ENCODE measurements at places on chromosomes 13 and 19.

GRCh38 chr19:34269968-34270621, 15.7 kb downstream of the GARRE1 start:
- no peak for DNase-seq

GRCh38 chr19:39949026-39949747, 14.8 kb upstream of the FCGBP start:
- DNase-seq: no peak

GRCh38 chr13:39451301-39451700, 151.7 kb downstream of the LHFPL6 start:
- DNase-seq: peak; percentile 71

DNA sequence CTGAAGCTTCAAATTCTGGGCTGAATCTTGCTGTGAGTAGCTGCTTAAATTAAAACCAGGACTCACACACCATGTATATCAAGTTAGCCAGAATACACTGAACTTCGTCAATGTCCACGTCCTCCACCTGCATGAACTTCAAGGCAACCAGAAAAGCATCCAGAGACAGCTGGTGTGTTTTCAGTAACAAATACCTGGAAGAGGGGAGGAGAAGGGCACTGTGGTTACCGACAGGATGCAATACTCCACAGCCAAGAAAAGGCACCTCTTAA, 20.4 kb downstream of the PROZ start:
- no peak for DNase-seq

- no peak for DNase-seq
These were observed 122.9 kb downstream of the MYO16 start for GRCh38 chr13:108752276-108752675.

GRCh38 chr19:47432091-47432490, 12.8 kb upstream of the MEIS3 start:
- no peak for DNase-seq

GRCh38 chr19:33755099-33756035, 41.3 kb upstream of the KCTD15 start:
- peak; percentile 84 for DNase-seq

DNA sequence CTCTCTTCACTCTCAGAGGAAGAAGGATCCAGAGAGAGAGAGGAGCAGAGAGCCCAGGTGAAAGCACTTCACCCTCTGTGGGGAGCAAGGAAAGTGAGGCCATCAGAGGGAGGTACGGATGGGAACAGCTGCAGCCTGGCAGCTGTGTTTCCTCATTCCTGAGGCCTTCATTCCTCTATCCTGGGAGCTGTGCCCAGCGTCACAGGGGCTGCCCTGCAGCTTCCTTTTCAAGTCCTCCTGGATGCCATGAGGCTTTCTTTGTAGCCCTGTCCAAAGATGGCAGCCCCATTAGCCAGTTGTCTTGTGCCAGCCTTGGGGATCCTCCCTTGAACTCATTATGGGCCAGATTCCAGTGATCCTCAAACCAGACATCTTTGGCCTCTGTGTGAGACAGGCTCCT, 76.8 kb upstream of the PCDH8 start:
- peak; percentile 26 for DNase-seq

DNA sequence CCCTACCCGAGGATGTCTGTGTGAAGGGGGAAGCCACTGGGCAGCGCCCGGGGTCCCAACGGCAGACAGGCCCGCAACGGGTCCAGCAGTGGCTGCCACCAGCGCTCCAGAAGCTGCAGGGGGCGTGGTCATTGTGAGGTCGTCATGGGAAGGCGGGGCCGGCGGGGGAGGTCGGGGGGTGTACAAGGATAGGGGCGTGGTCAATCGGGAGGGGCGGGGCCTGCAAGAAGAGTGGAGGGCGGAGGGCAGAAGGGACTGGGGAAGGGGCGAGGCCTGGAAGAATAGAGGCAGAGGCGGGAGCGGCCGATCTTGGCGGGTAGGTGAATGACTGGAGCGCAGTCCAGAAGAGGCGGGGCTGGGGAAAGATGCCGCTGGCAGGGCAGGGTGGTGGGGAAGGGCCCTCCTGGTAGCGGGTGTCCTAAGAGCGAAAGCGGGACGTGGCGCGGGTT, 4.4 kb downstream of the FUZ start:
- peak; percentile 91 for DNase-seq

- no peak for DNase-seq
These were observed 2.1 kb downstream of the CEBPA start for GRCh38 chr19:33300009-33300893.

GRCh38 chr13:51821606-51822005, 17.6 kb upstream of the DHRS12 start:
- DNase-seq: no peak

DNA sequence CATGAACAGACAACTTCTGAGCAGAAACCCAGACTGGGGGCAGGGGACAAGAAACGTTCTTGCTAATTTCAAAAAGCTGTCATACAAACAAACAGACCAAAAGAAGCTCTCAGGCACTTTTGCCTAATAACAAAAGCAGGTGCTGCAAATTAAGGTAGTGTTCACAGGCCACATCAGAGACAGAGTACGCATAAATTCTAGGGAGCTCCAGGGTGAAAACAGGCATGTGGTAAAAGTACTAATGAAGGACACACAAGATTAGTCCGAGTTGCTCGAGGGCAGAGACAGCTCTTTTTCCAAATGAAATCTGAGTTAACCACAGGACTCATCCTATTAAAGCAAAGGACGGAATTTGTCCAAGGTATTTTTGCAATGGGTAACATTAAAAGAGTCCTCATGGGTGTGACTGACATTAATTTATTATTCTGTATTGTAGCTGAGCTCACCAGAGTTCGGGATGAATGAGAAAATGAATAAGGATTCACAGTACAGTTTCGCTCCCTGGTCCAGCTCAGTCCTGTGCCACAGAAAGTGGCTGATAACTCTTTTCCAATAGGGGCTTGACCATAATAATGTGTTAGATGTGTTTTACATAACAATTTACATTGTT, 197.3 kb downstream of the LHFPL6 start:
- peak; percentile 47 for DNase-seq

DNA sequence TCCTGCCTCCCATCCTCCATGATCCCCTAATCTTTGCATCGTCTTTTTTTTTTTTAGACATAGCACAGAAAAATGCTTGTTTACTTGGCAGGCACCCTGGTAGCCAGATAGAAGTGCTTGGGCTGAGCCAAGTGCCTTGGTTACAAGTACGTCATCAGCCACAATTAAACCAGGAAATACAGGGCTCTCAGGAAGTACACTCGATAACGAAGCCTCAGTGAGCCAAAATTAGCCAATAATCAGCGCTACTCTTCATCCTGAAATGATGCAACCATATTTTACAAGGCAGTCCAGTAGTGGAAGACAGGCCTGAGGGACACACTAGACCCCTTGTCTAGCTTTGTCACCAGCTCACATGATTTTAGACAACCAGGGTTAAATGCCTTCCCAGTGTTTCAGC, 194.0 kb upstream of the NBEA start:
- peak; percentile 63 for DNase-seq

DNA sequence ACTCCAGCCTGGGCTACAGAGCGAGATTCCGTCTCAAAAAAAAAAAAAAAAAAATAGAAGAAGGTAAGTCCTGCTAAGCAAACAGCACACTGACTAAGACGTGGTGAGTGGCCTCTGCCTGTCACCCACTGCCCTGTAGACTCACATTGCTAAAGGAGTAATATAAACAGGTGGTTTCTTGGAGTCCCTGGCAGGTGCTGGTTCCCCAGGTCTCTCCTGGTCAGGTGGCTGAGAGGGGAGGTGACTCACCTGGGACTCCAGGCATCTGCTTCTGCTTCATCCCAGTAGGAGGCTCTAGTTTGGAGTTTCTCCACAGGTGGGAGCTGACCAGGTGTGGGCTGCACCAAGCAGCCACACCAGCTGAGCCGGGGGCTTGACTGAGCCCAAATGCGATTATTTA, at the start of gene OR10H1:
TSS of gene OR10H1 (minus strand) at position 359 of the 400 bp plus-strand sequence. CDS start 7,627 bp downstream, outside the sequence.
- DNase-seq: no peak

DNA sequence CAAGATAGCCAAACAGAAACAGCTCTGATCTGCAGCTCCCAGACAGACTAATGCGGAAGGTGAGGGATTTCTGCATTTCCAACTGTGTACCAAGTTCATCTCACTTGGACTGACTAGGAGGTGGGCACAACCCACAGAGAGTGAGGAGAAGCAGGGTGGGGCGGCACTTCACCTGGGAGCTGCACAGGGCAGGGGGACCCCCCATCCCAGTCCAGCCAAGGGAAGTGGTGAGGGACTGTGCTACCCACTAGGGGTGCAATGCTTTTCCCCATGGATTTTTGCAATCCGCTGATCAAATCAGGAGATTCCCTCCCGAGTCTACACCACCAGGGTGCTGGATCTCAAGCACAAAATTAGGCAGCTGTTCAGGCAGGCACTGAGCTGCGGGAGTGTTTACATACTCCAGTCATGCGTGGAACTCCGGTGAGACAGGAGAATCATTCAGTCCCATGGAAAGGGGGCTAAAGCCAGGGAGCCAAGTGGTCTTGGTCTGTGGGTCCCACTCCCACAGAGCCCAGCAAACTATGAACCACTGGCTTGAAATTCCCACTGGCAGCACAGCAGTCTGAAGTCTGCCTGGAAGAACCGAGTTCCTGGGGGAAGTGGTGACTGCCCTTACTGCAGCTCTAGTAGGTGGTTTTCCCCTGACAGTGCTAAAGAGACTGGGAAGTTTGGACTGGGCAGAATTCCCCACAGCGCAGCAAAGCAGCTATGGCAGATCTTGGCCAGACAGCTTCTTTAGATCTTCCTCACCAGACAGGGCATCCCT, 85.1 kb upstream of the UFM1 start:
- DNase-seq: peak; percentile 55

DNA sequence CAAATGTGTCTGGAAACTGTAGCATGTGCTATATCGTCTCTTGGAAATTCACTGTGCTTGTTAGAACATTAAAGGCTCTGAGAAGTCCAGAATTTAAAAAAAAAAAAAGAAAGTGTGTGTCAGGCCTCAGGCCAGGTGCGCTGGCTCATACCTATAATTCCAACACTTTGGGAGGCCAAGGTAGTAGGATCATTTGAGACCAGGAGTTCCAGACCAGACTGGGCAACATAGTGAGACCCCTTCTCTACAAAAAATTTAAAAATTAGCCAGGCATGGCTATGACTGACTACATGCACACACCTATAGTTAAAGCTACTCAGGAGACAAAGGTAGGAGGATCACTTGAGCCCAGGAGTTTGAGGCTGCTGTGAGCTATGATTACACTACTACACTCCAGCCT, 4.9 kb downstream of the HNRNPUL1 start:
- DNase-seq: no peak

GRCh38 chr13:97284558-97284957, 62.4 kb downstream of the MBNL2 start:
- no peak for DNase-seq

GRCh38 chr13:34708566-34709313, 233.3 kb upstream of the NBEA start:
- DNase-seq: no peak

DNA sequence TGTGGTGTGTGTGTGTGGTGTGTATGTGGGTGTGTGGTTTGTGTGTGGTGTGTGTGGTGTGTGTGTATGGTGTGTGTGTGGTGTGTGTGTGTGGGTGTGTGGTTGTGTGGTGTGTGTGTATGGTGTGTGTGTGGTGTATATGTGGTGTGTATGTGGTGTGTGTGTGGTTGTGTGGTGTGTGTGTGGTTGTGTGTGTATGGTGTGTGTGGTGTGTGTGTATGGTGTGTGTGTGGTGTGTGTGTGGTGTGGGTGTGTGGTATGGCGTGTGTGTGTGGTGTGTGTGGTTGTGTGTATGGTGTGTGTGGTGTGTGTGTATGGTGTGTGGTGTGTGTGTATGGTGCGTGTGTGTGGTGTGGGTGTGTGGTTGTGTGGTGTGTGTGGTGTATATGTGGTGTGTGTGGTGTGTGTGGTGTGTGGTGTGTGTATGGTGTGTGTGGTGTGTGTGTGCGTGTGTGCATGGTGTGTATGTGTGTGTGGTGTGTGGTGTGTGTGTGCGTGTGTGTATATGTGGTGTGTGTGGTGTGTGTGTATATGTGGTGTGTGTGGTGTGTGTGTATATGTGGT, 8.7 kb downstream of the SHISA7 start:
- DNase-seq: no peak

GRCh38 chr13:45537516-45537915, 72.8 kb downstream of the COG3 start:
- DNase-seq: no peak

DNA sequence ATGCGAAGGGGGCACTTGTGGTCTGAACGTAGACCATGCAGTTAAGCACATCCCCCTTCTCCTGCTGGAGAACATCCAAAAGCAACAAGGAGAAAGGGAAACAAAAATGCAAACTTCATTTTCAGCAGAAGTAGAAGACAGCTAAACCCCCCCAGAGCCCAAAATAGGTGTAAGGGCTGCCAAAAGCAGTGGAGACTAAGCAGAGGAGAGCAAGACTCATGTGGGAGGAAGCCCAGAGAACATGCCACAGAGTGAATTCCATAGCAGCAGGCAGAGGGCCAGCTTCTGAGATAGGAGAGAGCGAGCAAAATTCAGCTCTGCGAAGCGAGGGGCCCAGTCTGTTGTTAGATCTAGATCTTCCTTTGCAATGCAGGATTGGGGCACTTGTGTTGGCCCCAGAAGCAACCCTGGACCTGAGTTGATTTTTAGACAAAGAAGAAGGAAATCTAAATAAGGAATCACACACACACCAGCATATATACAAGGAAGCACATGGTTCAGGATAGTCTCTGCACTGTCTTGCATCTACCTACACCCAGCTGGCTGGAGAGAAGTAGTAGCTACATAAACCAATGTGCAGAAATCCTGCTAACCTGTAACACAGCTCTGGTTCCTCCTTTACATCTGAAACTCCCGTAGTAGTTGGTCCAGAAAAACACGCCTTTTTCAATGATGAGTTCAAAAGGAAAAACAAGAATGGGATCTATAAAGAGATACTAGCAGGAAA, 199.6 kb downstream of the SPRY2 start:
- no peak for DNase-seq

GRCh38 chr13:50082426-50083281, 67.4 kb downstream of the KCNRG start:
- DNase-seq: peak; percentile 96

GRCh38 chr19:14954071-14954655, 12.9 kb downstream of the OR7C2 start:
- no peak for DNase-seq

DNA sequence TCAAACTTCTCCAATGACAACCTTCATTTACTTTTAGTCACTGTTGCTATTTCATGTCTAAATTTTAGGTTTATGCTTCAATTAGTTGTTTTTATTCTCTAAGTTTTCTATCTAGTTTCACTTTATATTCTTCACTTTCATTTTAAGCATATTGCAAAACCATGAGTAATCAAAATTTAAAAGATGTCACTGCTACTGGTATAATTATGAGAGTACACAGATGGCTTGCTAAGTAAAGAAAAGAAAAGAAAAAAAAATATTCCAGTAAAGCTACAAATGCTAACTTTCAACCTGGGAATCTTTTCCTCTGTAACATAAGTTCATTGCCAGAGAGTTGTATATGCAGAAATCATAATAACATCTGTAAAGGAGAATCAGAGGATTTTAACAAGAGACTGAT, 1624.7 kb downstream of the PCDH9 start:
- DNase-seq: no peak

DNA sequence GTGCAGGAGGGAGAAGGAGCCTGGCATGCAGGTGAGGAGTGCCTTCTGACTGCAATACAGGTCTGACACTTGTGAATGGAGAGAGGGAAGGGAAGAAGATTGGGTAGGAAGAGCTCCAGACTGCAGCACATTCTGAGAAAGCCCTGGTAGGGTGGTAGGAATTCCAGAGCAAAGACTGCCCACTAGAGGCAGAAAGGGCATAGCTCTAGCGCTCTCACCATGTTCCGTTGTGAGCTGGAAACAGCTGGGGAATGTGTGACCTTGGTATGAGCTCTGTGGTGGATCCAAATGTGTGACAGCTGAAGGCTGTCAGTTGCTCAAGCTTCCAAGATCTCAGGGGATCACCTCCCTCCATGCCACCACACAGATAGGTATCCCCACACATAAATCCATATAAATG, 2.9 kb upstream of the MTUS2 start:
- no peak for DNase-seq

All from NCI-H1417 (cell line).